ENCODE measurements at places on chromosomes 13 and 19. TPM values are rescaled to one million over a fixed set of nuclear protein-coding genes. Genes with fewer than 3 reads are reported as not detected.

DNA sequence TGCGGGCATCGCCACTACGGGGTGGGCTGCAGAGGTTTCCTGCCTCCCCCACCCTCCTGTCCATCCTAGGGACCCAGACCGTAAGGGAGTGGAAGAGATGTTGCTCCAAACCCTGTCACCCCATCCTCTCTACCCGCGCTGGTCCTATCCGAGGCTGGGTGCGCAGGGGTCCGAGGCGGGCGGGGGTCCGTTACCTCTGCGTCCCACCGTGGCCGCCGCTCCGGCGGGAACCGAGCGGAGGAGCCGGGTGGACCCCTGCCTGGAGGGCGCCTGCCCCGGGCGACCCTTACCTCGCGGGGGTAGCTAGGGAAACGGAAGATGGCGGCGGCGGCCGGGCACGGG lies at the start of gene DGKH:
Gene DGKH, plus strand, starts transcription at position 307 of the 342 bp plus-strand sequence. CDS start 126 bp downstream, outside the sequence.
- no peak for DNase-seq

DNA sequence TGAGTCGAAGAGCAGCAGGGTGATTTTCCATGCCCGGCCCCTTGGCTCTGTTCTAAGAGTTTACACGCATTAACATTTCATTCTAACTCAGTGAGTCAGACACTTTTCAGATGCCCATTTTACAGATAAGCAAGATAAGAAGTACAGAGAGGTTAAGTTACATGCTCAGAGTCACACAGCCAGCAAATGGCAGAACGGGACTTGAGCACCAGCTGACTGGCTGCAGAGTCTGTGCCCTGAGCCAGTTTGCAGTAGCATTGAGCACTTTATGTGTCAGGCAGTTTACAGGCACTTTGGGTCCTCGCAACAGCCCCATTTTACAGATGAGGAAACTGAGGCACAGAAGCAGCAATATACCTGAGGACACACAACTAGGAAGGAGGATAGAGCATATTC lies 19.0 kb downstream of the CCDC8 start:
- no peak for DNase-seq

DNA sequence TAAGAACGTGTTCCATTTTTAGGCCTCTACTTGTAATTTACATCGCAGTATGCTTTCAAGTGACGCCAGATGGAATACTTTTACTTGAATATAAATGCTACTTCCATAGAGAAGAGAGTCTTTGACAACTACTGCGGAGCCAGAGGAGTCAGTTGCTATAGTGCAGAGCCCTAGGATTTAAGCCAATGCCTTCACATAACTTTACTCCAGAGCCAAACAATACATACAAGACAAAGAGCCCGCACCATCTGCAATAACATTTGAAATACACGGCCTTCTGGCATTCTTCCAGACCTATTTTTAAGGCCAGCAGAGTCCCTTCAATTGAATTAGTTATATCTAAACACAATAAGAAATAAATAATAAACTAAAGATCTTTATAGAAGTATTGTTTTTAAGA lies 59.4 kb downstream of the XPO4 start:
- DNase-seq = no peak

DNAAF3 gene
- polyA plus RNA-seq = 0.30 TPM

MTUS2 gene
- polyA plus RNA-seq = not detected

GRCh38 chr19:55340784-55341147 lies 1.1 kb downstream of the KMT5C start:
- DNase-seq = no peak

- DNase-seq = no peak
Observed at GRCh38 chr13:109274188-109274821, 512.1 kb downstream of the IRS2 start.

DNA sequence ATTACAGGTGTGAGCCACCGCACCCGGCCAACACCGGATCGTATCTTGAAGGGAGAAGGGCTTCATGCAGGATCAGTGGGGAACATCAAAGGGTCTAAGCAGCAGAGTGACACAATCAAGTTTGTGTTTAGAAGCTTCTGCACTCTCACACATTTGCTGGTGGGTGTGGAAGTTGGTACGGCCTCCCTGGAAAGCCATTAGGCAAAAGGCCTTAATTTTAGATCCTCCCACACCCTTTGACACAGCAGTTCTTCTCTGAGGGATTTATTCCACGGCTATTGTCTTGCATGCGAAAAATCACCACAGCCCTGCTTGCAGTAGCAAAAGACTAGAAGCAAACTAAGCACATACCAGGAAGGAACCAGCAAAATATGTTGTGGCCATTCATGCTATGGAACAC lies 18.3 kb upstream of the SLC1A5 start:
- DNase-seq = no peak

PSG11 gene
- not detected for polyA plus RNA-seq

LIM2 gene
- polyA plus RNA-seq = 1.3 TPM

All from HepG2 (cell line).